ENCODE measurements at places on chromosomes 1 and 21.

- peak; percentile 98 for DNase-seq
Observed at GRCh38 chr1:151508833-151509232, 2.4 kb upstream of the CGN start.

DNA sequence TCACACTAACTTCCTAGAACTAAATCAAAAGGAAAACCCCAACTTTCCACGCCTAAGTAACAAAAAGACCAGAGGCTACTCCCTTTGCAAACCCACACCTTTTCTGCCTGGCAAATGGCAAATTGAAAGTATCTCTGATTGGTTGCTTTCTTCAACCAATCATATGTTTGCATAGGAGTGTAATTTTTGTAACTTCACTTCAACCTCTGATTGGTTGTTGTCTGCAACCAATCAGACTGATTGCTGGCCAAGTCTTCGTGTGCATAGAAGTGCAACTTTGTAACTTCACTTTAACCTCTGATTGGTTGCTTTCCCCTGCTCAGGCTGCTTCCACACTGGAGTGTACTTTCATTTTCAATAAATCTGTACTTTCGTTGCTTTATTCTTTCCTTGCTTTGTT lies 36.9 kb upstream of the PADI2 start:
- no peak for DNase-seq

DNA sequence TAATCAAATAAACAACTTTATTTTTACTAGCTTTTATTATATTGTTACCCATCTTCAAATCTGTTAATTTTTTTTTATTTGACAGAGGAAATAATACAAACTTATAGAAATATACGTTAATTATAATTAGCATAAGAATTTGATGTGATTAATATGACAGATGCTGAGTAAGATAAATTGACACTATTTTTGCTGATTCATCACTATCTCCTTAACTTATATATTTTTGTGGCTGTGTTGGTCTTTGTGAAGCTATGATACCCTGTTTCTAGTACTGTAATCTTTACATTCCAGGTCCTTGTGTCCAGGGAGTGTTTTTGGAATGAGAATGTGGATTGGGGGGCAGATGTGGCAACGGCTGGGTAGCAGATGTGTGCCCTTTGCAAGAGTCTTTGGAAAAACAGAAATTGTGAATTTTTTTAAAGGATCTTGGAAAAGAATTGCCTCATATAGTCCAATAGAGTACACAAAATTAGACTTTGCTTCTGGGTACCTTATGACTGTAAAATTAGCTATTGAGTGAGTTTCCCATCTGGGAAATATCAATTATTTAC lies 102.6 kb downstream of the KCNK2 start:
- DNase-seq, result no peak

GRCh38 chr1:53708687-53709086 lies 30.3 kb downstream of the GLIS1 start:
- no peak for DNase-seq

DNA sequence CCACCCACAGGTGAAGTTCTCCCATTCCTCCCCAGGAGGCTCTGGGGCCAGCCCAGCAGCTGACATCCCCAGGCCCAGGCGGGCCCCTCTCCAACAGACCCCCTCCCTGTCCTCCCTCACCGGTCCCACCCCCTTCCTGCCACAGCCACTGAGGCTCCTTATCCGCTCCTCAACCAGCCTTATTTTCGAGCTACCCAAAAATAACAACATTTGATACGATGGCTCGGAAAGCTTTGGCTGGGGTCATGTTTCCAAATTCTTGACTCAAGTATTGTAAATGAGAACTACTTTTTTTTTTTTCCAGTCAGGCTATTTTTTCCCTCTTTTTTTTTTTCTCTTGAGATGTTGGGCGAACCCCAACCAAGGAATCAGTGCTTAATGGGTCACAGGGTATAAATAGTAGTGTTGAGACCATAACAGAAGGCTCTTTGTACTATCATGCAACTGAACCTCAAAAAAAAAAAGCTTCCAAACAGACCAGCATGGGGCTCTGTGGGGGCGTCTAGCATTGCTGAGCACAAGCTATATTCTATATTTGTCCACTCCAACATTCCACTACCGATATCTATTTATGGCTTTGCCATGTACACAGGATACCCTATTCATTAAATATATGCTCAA lies 27.2 kb downstream of the IRF2BP2 start:
- no peak for DNase-seq

DNA sequence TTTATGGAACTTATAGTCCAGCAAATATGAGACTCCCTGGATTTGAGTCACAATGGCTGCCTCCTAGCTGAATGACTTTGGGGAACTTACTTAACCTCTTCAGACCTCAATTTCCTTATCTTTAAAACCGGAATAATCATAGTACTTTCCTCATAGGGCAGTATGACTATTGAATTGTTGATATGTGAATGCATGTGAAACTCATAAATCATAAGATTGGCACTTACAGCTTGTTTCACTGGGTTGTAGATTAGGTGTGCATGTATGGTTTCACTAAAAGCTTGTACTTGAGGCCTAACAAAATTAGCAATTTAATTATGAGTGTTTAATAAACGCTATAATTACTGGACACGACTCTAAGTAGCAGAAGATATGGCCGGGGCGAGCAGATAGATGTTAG lies 72.5 kb downstream of the ST6GALNAC5 start:
- DNase-seq, result no peak

- DNase-seq, result no peak
Observed at GRCh38 chr1:107535091-107535490, 394.3 kb downstream of the NTNG1 start.

GRCh38 chr1:160373696-160374095 lies 6.8 kb downstream of the NHLH1 start:
- DNase-seq, result no peak

- no peak for DNase-seq
Observed at GRCh38 chr1:244159646-244160045, 108.6 kb downstream of the ZBTB18 start.

GRCh38 chr1:156565519-156565918 lies 6.8 kb downstream of the IQGAP3 start:
- DNase-seq, result no peak

GRCh38 chr1:55245781-55246180 lies 30.6 kb upstream of the USP24 start:
- DNase-seq, result no peak

GRCh38 chr1:167330601-167331293 lies 110.1 kb downstream of the POU2F1 start:
- DNase-seq, result no peak

DNA sequence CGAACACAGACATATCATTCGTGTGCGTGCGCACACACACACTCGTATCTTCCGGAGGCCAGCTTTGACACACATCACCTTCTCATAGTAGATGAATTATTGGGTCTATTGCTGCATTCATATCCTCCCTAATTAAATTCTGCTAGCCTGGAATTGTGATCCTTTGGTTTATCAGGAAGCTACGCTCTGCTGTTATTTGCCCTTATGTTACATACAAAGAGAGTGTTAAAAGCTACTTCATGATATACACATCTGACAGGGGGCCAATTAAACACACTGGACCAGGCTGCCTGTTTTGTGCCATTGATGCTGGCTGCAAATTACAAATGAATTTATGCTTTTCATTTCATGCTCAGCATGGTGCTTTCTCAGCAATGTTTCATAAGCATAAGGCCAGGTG lies 252.0 kb downstream of the RHOU start:
- DNase-seq, result no peak

DNA sequence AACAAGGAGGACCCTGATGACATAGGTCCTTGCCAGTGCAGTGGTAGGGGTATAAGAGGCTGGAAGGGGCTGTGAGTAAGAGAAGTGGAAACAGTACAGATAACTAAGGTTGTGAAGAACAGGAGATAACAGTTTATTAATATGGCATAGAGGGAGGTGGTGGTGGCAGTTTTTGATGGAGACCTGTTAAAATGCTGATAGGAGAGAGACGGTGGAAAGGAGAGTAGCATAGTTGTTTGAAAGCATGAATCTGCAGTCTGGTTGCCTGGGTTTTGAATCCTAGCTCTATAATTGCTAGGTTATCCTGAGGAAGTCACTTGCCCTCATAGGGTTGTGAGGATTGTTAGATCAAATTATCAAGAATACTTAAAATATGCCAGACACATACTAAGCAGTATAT lies 19.4 kb downstream of the LRRC41 start:
- no peak for DNase-seq
